ENCODE measurements at places on chromosomes 6 and 20. TPM values are rescaled to one million over a fixed set of nuclear protein-coding genes. Genes with fewer than 3 reads are reported as not detected.

EGFL8 gene
- total RNA-seq, result 12.2 TPM

PNLDC1 gene
- total RNA-seq, result 5.6 TPM

HMGCLL1 gene
- total RNA-seq, result 5.7 TPM

PRDM13 gene
- total RNA-seq, result 0.74 TPM

GMPR gene
- total RNA-seq, result 228 TPM

ADRM1 gene
- 149 TPM for total RNA-seq

ULBP2 gene
- 0.40 TPM for total RNA-seq

GGTLC1 gene
- not detected for total RNA-seq

VWA7 gene
- 2.7 TPM for total RNA-seq

MDFI gene
- 77.9 TPM for total RNA-seq

TNF gene
- total RNA-seq, result not detected

ASIP gene
- total RNA-seq, result not detected

FAM83C gene
- 0.28 TPM for total RNA-seq

RBM24 gene
- 4.4 TPM for total RNA-seq

RGS17 gene
- total RNA-seq, result 1.6 TPM

ULBP3 gene
- total RNA-seq, result 28.9 TPM

SMOC2 gene
- 167 TPM for total RNA-seq

SAPCD1 gene
- 15.7 TPM for total RNA-seq

TAP1 gene
- 47.4 TPM for total RNA-seq

MRPS10 gene
- 31.8 TPM for total RNA-seq

PCIF1 gene
- total RNA-seq, result 54.9 TPM

CCN6 gene
- 0.62 TPM for total RNA-seq

TCP11 gene
- total RNA-seq, result 33.3 TPM

ARMH2 gene
- not detected for total RNA-seq

MROH8 gene
- 5.2 TPM for total RNA-seq

HSPA1L gene
- 8.5 TPM for total RNA-seq

PKIB gene
- 12.8 TPM for total RNA-seq

ZBTB12 gene
- 4.1 TPM for total RNA-seq

KCNQ5 gene
- total RNA-seq, result 4.1 TPM

PRICKLE4 gene
- total RNA-seq, result 11.6 TPM

Measured in prostate gland (tissue), 2 donors.